Neural crest cell (in vitro differentiated cells): ENCODE measurements at places on chromosomes 1 and 21. TPM values are rescaled to one million over a fixed set of nuclear protein-coding genes. Genes with fewer than 3 reads are reported as not detected.

DNA sequence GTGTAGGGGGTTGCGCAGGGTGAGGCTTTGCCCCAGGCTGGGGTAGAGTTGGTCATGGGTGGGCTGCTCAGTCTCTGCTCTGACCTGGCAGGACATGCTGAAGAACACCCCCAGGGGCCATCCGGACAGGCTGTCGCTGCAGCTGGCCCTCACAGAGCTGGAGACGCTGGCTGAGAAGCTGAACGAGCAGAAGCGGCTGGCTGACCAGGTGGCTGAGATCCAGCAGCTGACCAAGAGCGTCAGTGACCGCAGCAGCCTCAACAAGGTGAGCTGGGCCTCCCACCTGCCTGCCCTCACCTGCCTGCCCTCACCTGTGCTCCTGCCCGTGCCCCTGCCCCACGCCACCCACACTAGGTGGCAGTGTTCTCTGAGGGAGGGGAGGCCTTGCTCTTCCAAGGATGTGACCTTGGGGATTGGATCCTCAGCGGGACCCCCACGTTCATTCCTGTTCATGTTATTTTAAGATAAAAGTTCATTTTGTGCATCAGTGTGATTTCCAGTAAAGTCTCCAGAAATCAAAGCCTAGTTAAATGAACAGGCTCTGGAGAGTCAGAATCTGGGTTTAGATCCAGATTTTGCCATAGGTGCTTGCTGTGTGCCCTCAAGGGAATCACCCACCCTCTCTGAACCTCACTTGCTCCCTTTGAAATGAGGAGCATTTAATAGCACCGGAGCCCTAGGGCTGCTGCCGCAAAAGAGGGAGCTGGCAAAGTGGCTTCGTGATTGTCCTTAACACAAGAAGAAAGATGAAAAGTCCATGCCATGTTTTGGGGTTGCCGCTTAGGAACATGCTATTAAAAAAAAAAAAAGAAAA is 87.9 kb downstream of the ARHGEF10L start:
- H3K27ac ChIP-seq = no peak overlapping the region
- H3K4me1 ChIP-seq = no peaks in the 10 kb centered on the region
- no peaks in the 10 kb centered on the region for H3K36me3 ChIP-seq
- no peak overlapping the region for H3K4me3 ChIP-seq

DNA sequence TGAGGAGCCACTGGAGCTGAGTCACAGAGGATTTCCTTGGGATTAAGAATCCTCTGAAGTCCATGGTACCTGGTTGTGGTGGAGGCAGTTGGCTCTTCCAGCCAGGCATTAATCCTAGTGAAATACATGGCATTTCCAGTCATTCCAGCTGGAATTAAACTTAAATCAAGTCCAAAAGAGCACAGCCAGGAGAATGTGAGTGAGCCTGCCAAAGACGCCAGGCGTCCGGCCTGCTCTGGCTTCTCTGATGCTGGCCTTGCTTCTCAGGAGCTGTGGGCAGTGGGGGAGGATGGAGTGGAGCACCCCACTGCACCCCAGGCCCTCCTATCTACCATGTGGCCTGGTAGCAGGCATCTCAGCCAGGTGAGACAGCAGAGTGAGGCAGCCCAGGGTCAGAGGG is 23.4 kb upstream of the TENT5C start:
- no peaks in the 10 kb centered on the region for H3K36me3 ChIP-seq
- H3K27ac ChIP-seq = no peak overlapping the region
- H3K4me1 ChIP-seq = no peaks in the 10 kb centered on the region

DNA sequence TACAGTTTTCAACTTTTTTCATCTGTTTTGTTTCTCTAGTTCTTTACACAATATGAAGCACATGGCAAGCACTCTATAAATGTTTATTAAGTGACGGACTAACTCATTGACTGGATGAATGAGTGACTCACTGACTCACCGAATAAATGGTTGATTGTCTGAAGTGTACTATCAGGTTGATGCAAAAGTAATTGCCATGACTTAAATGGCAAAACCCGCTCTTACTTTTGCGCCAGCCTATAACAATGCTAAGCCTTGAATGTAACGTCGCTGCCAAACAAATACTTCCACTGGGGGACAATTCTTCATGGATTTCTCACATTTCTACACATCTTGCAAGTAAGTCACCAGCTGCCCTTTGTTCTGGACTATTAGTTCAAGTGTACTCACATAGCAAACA is 109.0 kb upstream of the KCTD3 start:
- H3K4me1 ChIP-seq = peaks cover 19% of the 10 kb centered on the region
- no peak for DNase-seq
- no peak overlapping the region for H3K4me3 ChIP-seq
- H3K27ac ChIP-seq = no peak overlapping the region
- no peaks in the 10 kb centered on the region for H3K27me3 ChIP-seq
- H3K36me3 ChIP-seq = no peaks in the 10 kb centered on the region

DNA sequence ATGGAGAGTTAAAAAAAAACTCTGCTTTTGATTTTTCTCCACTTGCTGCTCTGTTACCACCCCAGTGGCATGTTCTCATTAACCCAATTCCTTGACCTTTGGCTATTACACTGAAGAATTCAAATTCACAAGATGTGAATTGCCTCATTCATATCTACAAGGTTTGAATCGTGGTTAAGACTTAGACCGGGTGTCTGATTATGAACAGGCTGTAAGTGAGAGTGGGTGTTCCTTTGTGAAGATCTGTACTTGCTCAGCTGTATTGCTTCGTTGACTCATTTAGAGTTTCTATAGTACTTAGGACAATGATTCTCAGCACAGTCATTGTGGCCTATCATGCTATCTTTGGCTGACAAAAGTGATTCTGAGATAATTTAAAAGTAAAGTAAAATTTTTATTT is 36.4 kb downstream of the DNM3 start:
- peaks cover 21% of the 10 kb centered on the region for H3K4me1 ChIP-seq
- no peaks in the 10 kb centered on the region for H3K36me3 ChIP-seq
- H3K27me3 ChIP-seq = no peaks in the 10 kb centered on the region

- H3K4me1 ChIP-seq = peaks cover 31% of the 10 kb centered on the region
- H3K27me3 ChIP-seq = peaks cover 16% of the 10 kb centered on the region
- H3K27ac ChIP-seq = no peak overlapping the region
- no peaks in the 10 kb centered on the region for H3K36me3 ChIP-seq
- DNase-seq = no peak
Observed at GRCh38 chr1:47631411-47631995, 193.7 kb downstream of the FOXD2 start.

DNA sequence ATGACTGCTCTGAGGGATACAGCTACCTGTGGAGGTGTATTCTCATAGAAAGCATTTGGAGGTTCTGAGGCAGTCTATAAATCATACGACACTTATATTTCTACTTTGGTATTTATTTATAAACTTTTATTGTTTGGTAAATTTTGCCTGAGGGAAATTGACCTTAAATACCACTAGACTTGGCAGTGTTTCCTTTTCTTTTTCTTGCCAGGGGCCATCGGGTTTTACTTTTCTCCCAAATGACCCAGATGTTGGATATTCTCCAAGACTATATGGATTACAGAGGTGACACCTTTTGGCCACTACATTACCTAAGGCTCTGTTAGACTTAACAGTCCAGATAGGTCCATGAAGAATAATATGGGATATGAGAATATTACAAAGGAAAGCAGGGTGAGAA is 28.2 kb downstream of the CHD1L start:
- DNase-seq = no peak
- peaks cover 15% of the 10 kb centered on the region for H3K4me1 ChIP-seq
- H3K36me3 ChIP-seq = peaks cover 24% of the 10 kb centered on the region
- peak overlapping the region; percentile 7 for H3K27ac ChIP-seq

- H3K27me3 ChIP-seq = peaks cover 3% of the 10 kb centered on the region
- no peaks in the 10 kb centered on the region for H3K36me3 ChIP-seq
- no peak overlapping the region for H3K4me3 ChIP-seq
Observed at GRCh38 chr21:38905752-38906151, 100.0 kb downstream of the ETS2 start.

The DNAJC28 gene
- 2.4 and 2.7 TPM in 2 replicates for total RNA-seq

DNA sequence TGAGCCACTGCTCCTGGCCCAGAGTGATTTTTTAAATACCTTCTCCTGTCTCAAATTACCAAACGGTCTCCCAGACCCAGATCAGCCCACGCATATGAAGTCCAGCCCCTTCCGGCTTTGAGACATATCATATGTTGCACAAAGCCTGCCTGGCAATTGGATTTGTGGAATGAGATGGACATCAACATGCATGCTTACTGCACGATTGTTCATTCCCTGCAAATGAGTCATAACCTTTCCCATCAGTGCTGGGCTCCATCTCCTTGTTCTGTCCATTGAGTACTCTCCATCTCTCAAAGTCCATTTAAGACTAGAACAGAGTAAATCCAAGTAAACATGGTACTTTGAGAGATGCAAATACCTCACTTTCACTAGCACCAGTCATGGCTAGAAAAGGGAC is 612.2 kb upstream of the USP24 start:
- no peaks in the 10 kb centered on the region for H3K4me1 ChIP-seq
- H3K36me3 ChIP-seq = no peaks in the 10 kb centered on the region
- no peak overlapping the region for H3K4me3 ChIP-seq
- H3K27me3 ChIP-seq = no peaks in the 10 kb centered on the region
- no peak for DNase-seq
- no peak overlapping the region for H3K27ac ChIP-seq

DNA sequence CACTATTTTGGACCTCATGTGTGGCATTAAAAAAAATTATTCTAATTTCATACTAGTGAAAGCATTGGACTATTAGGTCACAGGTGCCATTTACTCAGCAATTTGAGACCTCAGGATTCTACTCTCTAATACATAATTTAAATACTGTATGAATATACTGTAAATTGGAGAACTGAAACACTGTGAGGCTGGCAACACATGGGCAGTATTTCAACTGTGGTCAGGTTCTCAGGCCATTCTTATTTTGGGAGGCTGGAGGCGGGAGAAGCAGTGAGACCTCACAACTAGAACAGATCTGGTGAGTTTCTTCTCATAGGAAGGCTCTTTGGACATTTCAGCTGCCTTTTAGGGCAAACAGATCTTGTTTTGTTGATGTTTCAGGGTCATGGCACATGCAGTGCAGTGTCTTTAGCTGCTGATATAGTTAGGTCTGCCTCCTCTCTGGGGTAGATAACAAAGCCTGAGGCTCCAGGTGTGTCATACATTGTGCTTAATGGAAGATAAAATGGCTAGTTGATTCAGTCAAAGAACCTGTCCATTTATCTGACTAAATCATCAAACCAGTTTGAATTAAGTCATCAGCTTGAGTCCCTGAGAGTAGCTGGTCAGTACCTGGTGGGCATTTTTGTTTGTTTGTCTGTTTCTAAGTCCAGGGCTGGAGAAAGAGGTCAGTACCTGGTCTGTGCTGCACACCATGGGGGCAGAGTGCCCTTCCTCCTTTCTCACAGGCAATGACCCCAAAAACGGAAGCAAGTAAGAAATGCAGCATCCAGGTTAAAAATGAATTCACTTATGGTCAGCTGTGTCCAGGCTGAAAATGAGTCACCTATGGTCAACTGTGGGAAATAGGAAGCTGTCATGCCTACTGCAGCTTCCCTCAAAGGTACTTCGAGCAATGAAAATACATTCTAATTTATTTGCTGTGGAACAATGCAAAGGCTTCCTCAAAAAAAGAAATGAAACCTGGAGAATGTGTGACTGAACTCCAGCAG is 216.2 kb downstream of the SDCCAG8 start:
- peaks cover 63% of the 10 kb centered on the region for H3K4me1 ChIP-seq
- H3K27me3 ChIP-seq = peaks cover 2% of the 10 kb centered on the region
- DNase-seq = no peak
- no peak overlapping the region for H3K27ac ChIP-seq
- H3K36me3 ChIP-seq = peaks cover 6% of the 10 kb centered on the region
